ENCODE measurements at places on chromosomes 7 and 10.

GRCh38 chr10:113753020-113753692 lies 1.7 kb downstream of the PLEKHS1 start:
- no peak for DNase-seq

GRCh38 chr10:23981520-23982309 lies 227.2 kb upstream of the KIAA1217 start:
- DNase-seq, result no peak

GRCh38 chr10:78471326-78471722 lies 437.7 kb downstream of the RPS24 start:
- no peak for DNase-seq

- no peak for DNase-seq
These were observed 24.4 kb upstream of the ELN start for GRCh38 chr7:74003621-74004020.

All from stimulated activated naive B cell treated with anti-CD40 and anti-IgM and Interleukin-4, amounts not matched to agents 10 μg/mL and 1 μg/mL and 100 μg/mL, for 72 hours (primary cell).